Activated CD4-positive, alpha-beta T cell treated with anti-CD3 and anti-CD28 coated beads for 36 hours (primary cell): ENCODE measurements at places on chromosomes 12 and 14. TPM values are rescaled to one million over a fixed set of nuclear protein-coding genes. Genes with fewer than 3 reads are reported as not detected.

Gene MYBPC1
- total RNA-seq = not detected

Gene CLEC4E
- not detected for total RNA-seq

GRCh38 chr12:100151769-100152168 lies 9.1 kb upstream of the BLTP3B start:
- DNase-seq = no peak

GRCh38 chr12:15971211-15971610 lies 60.1 kb downstream of the DERA start:
- DNase-seq = no peak

- DNase-seq = no peak
These were observed 17.6 kb downstream of the KERA start for GRCh38 chr12:91040096-91040755.
